ENCODE measurements at places on chromosomes 11 and 22.

GRCh38 chr11:35711173-35711910 lies 48.8 kb downstream of the TRIM44 start:
- no peak for DNase-seq

- DNase-seq = no peak
Measured at GRCh38 chr11:15969281-15969680, 387.1 kb downstream of the SOX6 start.

GRCh38 chr11:46414879-46415278 lies 23.3 kb upstream of the CHRM4 start:
- DNase-seq = no peak

- no peak for DNase-seq
Measured at GRCh38 chr11:373716-374551, 4.6 kb downstream of the B4GALNT4 start.

GRCh38 chr22:45261407-45262088 lies 20.9 kb upstream of the KIAA0930 start:
- no peak for DNase-seq

DNA sequence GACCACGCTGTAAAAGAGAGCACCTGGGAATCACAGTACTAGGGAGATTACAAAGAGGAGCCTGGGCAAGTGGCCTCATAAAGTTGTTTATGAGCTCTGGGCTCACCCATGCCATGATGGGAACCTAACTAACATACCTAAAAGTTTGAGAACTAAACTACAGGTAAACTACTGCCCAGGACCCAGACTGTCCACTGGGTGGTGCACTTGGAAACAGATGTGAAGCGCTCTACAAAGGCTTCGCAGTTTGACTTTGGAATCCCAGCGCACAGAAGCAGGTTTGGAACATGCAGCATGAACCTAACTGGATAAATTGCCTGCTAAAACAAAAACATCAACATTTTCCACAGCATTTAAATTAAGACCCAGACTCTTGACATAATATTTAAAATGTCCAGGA lies 418.6 kb downstream of the FAM181B start:
- no peak for DNase-seq

GRCh38 chr11:24391167-24391566 lies 105.7 kb upstream of the LUZP2 start:
- no peak for DNase-seq

- no peak for DNase-seq
Measured at GRCh38 chr22:36032611-36033010, 4.0 kb upstream of the RBFOX2 start.

DNA sequence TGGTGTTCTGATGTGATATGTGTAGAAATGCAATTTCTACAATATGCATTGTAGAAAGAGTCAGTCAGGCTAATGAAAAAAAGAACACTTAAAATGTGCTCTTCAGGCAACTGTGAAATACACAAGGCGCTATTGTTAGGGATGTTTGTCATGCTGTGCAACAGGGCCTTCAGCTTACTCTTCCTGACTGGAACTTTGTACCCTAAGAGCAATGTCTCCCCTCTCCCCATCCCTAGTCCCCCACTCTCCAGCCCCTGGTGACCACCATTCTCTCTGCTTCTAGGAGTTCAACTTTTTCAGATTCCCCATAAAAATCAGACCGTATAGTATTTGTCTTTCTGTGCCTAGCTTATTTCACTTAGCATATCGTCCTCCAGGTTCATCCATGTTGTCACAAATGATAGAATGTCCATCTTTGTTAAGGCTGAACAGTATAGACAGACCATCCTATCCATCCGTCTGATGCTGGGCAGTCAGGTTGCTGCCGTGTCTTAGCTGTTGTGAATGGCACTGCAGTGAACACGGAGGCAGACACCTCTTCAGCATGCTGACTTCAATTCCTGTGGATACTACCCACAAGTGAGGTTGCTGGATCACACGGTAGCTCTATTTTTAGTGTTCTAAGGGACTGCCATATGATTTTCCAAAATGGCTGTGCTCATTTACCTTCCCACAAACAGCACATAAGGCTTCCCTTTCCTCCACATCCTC lies 10.7 kb downstream of the NDUFV1 start:
- DNase-seq = no peak

GRCh38 chr22:42331014-42331413 lies 60.6 kb upstream of the TCF20 start:
- DNase-seq = no peak

GRCh38 chr22:41240377-41241132 lies at the start of gene CHADL:
Gene CHADL (minus strand): TSS chr22:41240931. CDS start chr22:41240881, 50 bp downstream.
- no peak for DNase-seq

DNA sequence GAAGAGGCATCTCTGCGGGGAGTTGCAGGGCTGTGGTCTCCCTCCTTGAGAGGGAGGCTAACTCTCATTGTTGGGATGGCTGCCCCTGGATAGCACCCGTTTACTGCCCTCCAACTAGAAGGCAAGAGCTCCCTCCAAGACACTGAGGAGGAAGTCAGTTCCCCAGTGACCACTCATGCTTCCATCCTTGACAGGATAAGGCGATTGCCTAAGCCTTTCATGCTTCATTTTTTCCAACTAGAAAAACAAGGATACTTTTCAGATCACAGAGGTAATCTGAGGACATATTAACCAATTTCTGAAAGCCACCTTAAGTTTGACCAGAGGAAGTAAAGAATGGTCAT lies 186.6 kb downstream of the MAML2 start:
- no peak for DNase-seq

DNA sequence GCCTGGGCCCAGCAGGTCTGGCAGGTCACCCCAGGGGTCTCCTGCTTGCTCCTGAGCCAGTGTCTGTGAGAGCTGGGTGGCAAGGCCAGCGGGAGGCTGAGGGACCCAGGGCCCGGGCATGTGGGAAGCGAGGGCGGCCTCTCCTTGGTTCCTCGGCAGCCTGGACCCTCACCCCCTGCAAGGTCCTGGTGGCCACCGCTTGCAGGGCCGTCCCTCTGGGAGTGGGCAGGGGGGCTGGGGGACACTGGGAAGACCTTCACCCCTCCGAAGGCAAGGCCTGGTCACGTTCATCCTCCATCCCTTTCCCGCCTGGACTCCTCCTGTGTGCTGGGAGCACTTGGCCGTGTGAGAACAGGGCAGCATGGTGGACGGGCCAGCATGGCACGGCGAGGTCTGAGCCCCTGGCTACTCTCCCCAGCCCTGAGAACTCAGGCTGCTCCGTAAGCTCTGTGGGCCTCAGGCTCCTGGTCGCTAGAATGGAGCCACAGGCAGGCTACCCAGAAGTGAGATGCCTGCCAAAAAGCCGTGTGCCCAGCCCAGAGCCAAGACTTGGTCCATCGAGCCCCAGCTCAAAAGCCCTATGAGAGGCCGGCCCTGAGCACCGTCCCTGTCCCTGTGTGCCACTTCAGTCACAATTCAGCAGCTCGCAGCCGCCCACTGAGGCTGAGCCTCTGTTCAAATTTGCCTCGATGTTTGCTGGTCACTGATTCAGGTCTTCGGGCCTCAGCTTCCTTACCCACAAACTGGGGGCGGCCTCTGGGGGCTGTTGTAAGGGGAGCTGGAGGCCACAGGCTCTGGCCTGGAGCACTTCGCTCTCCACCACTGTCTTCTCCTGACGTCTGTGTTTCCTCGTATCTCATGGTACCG lies 45.0 kb downstream of the IGLL1 start:
- peak; percentile 60 for DNase-seq

DNA sequence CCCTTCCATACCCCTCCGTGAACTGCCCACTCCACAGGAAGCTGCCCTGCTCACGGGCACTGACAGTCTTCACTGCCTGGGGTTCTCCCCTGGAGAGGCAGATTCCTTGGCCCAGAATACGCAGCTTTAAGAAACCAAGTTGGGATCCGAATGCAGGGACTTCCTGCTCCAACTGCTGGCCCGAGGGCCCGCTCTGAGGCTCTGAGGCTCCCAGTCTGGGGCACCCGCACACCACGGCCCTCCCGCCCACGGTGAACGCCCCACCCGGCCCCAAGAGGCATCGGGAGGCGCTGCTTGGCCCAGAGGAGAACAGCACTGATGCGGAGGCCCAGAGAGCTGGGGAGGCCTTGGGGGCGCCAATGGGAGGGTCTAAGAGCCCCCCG lies 42.3 kb downstream of the IGF2 start:
- DNase-seq = peak; percentile 53

DNA sequence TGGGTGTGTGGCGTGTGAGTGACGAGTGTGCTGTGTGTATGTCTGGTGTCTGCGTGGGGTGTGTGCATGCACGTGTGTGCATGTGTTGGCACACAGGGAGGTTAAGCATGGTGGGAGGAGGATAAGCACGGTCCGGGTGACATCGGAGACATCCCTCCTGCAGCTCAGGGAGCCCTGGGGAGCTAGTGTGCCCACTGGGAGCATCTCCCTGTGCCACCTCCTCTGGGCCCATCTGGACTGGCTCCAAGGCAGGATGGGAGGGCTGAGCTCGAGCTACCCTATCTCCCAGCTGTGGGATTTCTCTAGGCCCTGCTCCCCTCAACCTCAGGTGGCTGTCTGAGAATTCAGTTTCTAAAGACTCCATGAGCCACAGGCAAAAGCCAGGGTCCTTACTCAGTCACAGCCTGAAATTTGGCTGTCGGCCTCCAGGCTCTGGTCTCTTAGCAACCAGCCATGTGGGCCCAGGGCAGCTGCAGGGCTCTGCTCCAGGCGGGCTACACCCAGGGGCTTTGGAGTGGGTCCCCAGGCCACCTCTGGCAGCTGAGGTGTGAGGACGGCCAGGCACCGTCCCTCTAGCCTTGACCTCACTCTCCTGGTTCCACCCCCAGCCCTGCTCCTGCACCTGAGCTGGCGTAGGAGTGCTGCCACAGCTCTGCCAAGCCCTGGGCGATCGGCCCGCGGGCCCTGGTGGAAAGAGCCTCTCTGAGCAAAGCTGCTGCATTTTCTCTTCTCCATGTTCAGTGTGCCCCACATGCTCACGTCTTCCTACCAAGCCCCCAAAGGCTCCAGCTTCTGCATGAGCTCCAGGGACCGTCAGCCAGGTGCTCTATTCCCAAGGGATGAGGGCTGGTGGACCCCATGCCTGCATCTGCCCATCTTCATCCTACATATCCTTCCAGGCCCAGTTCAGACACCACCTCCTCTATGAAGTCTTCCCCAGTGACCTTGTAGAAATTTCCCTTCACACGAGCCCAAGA lies 39.7 kb downstream of the RTL6 start:
- peak; percentile 58 for DNase-seq

GRCh38 chr11:10107497-10107896 lies 186.5 kb downstream of the SBF2 start:
- no peak for DNase-seq

DNA sequence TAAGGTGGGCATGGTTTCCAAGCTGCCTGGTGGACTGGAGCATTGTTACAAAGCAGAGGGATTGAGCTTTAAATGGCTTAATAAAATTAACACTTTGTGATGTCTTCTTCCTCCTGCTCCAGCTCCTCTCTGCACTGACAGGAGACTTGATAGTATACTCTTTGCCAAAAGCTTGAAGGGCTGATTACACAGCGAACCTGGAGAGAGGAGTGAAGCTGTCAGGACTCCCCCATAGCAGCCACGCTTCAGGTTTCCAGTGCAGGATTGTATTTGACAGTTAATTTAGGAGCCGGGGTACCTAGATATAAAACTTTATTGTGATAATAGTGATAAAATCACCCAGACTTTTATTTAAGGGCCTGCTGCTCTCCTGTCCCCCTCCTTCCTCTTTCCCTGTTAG lies 50.0 kb downstream of the TRIM44 start:
- DNase-seq = no peak

DNA sequence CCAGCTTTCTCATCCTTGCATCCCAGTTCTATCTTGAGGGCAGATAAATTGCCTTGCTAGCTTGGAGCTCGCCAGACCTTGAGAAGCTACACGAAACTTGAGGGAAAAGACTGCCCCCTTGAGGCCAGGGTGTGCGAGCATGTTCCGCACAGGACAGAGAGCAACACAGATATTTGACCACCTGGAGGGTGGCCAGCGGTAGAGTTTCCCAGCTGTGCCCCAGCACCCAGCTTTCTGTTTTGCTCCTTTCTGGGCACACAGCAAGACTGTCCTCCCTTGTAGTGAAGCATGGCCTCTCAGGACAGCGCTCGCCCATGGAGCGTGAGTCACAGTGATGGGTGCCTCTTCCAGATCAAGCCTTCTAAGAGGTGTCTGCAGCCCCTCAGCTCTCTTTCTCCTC lies 23.5 kb downstream of the SPATA19 start:
- DNase-seq = no peak
